Inflammatory macrophage (primary cell): ENCODE measurements at places on chromosomes 16 and 17.

- no peak for DNase-seq
Measured at GRCh38 chr16:67016681-67017420, 12.1 kb upstream of the CBFB start.

DNA sequence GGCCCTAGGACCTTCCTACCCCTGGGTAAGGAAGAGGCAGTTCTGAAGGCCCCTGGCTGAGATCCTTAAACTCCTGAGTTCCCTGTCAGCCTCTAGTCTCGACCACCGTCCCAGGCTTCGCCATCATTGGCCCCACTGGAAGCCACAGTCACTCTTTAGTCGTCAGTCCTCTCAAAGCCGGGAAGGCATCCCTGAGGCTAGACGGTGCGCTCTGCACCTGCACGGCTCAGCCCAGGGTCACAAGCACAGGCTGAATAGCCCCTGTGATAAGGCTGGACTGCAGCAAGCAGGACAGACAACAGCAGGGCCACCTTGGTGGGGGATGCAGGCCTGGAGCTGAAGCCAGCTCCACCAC lies 3.3 kb upstream of the HEXIM1 start:
- no peak for DNase-seq

DNA sequence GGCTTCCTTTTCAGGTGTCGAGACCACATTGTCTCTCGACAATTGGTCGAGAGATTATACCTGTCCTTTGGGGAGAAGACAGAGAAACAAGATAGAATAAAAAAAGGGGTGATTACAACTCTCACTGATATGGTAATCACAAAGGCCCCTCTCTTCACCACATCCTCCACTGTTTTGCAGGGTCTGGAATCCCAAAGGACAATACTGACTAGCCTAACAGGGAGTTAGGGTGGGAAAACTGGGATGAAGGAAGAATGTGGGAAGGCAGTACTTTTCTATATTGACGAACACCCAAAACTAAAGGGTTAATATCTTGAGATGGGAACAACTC lies 6.1 kb downstream of the ABCA5 start:
- DNase-seq = no peak

DNA sequence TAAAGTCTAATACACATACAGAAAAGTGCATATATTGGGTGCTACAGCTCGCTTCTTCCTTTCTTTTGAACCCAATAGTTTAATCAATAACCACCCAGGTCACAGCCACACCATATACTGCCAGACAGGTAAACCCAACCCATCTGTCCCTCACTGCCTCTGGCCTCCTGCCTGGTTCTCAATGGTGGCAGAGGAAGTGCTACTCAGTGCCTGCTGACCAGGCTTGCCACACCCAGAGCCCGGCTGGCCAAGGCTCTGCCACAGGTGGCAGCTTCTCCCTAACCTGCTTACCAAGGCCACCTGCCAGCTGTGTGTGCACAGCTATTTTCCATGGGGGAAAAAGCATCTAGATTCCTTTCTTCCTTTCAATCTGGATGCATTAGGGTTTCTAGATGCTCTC lies 584 bp downstream of the PMP22 start:
- DNase-seq = no peak

DNA sequence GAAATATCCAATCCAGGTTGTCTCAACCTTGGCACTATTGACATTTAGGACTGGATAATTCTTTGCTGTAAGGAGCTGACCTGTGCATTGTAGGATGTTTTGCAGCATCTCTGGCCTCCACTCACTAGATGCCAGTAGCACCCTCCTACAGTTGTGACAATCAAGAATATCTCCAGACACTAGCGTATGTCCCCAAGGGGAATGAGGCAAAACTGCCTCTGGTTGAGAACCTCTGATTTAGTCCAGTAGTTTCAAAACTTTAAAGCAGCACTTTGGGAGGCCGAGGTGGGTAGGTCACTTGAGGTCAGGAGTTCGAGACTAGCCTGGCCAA lies 48.4 kb downstream of the IQCK start:
- peak; percentile 2 for DNase-seq

DNA sequence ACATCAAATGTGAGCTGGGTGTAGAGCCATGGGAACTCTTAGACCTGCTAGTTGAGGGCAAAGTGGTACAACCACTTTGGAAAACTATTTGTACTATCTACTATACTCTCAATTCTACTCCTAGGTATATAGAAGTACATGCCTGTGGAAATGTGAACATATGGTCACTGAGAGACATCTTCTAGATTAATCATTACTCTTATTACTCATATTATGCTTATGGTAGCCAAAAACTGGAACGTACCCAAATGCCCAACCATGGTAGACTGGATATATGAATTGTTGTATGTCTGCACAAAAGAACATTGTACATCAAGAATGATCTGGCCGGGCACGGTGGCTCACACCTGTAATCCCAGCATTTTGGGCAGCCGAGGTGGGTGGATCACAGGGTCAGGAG lies 2.7 kb downstream of the WDR45B start:
- DNase-seq = no peak

DNA sequence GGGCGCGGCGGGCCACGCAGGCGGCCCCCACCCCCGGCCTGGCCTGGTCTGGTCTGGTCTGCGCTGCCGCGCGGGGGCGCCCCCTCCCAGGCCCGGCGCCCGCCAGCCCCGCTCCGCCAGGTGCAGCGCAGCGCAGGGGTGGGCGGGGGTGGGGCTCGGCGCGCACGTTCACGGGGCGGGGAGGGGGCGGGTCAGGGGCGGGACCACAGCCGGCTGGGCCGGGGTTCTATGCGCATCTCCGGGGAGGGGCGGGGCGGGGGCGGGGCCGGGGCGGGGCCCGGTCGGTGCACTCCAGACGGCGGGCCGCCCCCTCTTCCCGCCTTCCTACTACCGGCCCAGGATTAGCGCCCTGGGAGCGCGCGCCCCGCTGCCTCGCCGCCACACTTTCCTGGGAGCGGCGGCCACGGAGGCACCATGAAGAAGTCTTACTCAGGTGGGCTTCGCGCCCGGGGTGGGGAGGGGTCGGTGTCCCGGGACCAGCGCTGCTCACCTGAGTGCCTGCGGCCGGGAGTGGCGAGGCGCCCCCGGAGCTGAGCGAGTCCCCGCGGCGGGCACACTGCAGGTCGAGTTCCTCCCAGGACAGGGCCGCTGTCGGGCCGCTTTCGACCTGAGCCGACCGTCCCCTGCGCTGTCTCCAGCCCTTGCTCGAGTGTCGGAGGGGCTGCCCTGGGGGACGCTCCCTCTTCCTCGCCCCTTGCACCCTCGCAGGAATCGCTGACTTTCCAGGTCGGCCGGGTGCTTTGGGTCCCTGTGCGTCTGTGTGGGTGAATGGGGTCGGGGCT lies 140.5 kb downstream of the SEC14L1 start:
- DNase-seq = peak; percentile 24

GRCh38 chr16:57106767-57107166 lies 14.4 kb downstream of the CPNE2 start:
- no peak for DNase-seq

- no peak for DNase-seq
Measured at GRCh38 chr17:75440738-75441448, 15.5 kb upstream of the TMEM94 start.

DNA sequence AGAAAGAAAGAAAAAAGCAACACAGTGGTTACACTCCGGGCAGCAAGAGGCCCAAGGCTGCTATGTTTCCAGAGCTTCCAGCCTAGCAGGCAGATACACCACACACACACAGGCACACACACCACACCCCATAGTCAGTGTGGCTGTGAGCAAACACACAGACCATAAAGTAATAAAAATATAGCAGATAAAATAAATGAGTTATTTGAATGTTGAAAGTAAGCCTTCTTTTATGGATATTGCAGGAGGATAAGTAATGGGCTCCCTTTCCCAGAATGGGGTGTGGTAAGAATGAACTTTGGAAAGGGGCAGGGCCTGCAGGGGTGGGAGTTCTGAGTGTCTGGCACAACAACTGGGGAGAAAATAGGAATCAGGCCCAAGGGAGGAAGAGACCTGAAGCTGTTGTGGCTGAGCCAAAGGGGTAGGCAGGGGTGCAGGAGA lies 4.8 kb upstream of the CDK5RAP3 start:
- no peak for DNase-seq

- no peak for DNase-seq
Measured at GRCh38 chr17:47717979-47718621, 14.9 kb upstream of the TBX21 start.

DNA sequence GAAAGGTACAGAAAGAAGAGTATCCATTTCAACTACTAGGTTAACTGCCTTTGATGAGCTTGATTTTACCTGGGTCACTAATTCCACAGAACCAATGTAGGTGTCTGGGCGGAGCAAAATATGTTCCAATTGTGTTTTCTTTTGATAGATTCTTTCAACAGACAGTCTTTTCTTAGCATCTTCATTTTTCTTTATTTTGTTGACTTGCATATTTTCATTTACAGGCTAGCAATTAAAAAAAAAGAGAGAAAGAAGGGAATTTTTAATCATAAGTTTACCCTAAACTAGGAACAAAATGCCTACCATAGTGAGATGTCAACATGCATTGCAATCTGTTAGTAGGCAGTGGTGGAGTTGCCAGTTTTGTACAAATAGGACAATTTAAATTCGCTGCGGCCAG lies 1.0 kb downstream of the TOP2A start:
- DNase-seq = no peak

DNA sequence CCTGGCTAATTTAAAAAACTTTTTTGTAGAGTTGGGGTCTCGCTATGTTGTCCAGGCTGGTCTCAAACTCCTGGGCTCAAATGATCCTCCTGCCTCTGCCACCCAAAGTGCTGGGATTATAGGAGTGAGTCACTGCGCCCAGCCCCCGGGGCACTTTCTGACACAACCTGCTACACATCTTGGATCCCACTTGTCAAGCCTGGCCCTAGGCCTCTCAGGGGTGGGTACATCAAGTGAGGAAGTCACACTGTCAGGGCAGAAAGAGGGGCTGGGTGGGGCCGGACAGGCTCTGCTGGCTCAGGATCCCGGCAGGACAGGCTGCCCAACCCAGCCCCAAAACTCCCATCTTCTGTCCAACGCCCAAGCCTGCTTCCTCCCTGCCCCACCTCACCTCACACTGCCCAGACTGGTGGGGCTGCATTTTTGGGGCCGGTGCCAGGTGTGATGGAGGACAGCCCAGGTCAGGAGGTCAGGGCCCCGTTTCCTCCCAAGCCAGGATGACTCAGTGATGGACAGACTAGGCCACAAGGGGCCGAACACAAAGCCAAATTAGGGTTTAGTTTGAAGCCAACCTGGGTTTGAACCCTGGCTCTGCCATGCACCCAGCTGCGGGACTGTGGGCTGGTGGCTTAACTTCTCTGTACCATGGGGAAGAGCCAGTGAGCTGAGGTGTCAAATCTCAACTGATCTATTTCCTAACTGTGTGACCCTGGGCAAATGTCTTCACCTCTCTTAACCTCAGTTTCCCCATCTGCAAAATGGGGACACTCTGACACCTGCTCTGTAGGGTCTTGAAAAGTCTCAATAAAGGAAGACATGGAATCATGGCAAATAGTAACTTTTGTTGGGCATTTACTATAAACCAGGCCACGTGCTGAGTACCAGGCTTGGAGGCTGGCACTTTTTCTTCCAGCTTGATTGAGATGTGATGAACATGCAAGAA lies 8.9 kb upstream of the PPL start:
- no peak for DNase-seq

- no peak for DNase-seq
Measured at GRCh38 chr16:154217-155030, 2.0 kb downstream of the HBZ start.

- no peak for DNase-seq
Measured at GRCh38 chr16:15928261-15929104, 20.9 kb upstream of the ABCC1 start.

GRCh38 chr17:82957961-82958561 lies 118.2 kb upstream of the ZNF750 start:
- DNase-seq = no peak

- no peak for DNase-seq
Measured at GRCh38 chr16:10309271-10309932, 76.5 kb upstream of the ATF7IP2 start.

- DNase-seq = no peak
Measured at GRCh38 chr17:66177048-66177447, 14.9 kb downstream of the CEP112 start.

DNA sequence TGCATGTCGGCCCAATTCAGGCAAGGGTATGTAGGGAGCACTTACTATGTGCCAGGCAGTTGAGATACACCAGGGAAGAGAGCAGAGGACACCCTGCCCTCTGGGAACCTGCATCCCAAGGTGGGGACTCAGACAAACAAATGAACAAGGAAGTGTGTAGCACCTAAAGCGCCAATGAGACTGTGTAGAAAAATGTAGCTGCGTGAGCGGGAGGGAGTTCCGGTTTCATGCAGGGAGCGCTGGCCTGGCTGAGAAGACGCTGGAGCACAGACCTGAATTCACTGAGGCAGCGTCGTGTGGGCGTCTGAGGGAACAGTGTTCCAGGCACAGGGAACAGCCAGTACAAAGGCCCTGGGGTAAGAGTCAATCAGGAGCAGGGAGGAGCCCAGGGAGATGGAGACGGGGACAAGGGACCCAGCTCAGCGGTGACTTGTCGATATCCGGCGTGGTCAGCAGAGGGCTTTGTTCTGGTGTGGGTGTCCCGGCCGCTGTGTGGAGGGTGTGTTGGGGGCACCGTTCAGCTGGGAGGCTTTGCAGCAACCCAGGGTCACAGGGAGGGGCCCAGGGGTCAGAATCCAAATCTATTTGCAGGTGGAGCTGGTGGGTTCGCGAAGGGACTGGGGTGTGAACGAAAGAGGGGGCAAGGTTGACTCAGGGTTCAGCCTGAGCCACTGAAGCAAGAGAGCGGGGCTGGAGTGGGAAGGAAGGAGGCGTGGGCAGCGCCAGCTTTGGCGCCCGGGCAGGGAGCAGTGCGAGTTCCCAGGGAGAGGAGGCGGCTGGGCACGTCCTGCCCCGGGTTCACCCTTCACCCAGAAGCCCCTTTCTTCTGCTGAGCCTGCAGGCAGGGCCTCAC lies 17.8 kb upstream of the OSGIN1 start:
- no peak for DNase-seq

GRCh38 chr17:27754549-27754948 lies 45.8 kb downstream of the NOS2 start:
- no peak for DNase-seq

DNA sequence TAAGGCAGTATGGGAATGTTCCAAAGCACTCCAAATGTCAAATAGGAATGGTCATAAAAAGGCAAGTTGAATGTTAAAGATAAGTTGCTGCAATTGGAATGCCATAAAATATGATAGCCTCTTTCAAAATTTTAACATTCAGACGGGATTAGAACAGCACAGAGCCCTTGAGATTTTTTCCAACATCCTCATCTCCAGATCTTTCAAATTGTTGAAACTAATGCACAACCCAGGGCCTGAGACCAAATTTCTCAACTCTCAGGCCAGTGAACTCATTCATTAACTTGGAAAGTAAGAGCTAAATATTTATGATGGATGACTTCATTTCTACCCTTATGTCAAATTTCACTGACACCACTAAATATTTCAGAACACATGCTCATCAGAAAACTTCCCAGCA lies 346.5 kb upstream of the XYLT1 start:
- DNase-seq = no peak

DNA sequence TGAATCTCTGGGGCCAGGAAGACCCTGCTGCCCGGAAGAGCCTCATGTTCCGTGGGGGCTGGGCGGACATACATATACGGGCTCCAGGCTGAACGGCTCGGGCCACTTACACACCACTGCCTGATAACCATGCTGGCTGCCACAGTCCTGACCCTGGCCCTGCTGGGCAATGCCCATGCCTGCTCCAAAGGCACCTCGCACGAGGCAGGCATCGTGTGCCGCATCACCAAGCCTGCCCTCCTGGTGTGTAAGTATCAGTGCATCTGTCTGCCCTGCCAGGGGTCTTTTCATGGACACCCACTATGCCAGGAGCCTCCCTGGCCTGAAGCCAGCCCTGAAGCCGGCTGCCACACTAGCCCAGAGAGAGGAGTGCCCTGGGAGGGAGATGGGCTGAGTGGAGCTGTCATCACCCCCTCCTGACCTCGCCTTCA lies at the start of gene CETP:
TSS of gene CETP (plus strand) at position 100 of the 431 bp plus-strand sequence. CDS start at position 130, 30 bp downstream.
- DNase-seq = no peak
